ENCODE measurements at places on chromosomes 5 and 9.

DNA sequence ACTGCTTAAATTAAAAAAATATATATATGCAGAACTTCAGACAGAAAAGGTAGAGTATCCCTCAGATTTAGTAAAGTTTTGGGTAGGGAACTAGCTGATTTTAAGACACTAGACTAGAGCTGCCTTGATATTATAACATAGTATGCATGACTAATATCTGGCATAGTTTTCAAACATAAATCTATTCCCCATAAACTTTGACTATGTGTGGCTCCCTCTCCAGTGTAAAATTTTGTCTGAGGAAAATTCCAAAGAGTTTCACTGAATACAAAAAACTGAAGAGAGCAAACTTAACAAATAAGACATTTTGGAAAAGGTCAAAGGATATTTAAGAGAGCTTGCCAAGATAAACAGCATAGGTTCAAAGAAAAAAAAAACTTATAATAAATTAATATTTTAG, 66.2 kb upstream of the ZNF462 start:
- no peak for DNase-seq

- DNase-seq = no peak
Measured at GRCh38 chr5:150514708-150515211, 6.8 kb downstream of the NDST1 start.

DNA sequence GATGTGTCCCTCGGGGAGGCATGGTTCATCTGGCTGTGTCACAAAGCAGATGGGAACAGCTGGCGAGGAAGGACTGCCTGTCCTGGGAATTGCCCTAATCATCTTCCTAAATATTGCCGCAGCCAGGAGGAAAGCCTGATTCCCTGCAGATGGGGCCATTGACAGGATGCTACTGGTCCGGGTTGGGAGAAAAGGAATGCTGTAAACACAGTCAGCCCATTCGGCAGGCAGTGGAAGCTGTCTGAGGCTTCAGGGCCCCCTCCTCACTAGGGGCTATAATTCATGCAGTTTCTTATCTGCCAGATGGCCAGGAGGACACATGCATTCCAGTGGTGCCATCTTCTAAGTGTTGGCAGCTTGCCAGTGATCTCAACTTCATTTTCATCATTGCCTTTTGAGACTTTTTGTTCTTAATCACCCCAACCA, 110.3 kb downstream of the KCNIP1 start:
- no peak for DNase-seq

GRCh38 chr9:22446950-22447617, 460 bp downstream of the DMRTA1 start:
- DNase-seq = peak; percentile 45

GRCh38 chr9:76465442-76466298, 6.7 kb downstream of the GCNT1 start:
- no peak for DNase-seq

- no peak for DNase-seq
Measured at GRCh38 chr9:130556396-130557076, 22.8 kb upstream of the FUBP3 start.

DNA sequence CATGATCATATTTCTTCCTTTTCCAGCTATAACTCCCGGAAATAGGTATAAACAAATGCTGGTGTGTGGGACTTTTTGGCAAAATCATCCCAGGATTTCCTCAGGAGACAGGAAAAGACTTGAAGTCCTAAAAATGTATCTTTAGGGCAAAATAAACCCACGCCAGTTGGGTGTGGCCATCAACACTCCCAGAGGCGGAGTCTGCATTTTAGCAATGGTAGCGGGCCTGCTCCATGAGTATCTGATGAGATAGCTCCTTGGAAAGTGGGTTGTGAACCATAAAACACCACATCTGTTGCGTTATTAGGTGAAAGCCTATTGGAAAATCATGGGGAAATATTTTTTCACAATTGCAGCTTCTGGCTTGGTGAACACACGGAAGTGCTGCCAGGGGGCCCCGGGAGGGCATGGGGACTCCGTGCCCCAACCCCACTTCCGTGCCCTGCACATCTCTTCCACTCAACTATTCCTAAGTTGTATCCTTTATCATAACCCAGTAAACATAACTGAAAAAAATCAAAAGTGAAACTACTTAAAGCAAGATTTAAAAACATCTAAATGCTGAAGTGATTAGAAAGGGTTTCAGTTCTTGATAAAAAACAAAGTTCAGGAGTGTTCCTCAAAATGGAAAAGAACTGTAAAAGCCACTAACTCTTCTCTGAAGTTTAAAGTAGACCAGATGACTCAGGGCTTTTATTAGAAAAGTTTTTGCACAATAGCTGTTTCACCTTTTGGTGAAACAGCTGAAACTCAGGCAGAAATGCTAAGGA, 111.2 kb downstream of the LRRC70 start:
- DNase-seq = no peak

All from left renal pelvis (tissue), 4 donors.